ENCODE measurements at places on chromosomes 7 and 10.

GRCh38 chr10:110495731-110496552 is 1.8 kb upstream of the DUSP5 start:
- peak; percentile 51 for DNase-seq

DNA sequence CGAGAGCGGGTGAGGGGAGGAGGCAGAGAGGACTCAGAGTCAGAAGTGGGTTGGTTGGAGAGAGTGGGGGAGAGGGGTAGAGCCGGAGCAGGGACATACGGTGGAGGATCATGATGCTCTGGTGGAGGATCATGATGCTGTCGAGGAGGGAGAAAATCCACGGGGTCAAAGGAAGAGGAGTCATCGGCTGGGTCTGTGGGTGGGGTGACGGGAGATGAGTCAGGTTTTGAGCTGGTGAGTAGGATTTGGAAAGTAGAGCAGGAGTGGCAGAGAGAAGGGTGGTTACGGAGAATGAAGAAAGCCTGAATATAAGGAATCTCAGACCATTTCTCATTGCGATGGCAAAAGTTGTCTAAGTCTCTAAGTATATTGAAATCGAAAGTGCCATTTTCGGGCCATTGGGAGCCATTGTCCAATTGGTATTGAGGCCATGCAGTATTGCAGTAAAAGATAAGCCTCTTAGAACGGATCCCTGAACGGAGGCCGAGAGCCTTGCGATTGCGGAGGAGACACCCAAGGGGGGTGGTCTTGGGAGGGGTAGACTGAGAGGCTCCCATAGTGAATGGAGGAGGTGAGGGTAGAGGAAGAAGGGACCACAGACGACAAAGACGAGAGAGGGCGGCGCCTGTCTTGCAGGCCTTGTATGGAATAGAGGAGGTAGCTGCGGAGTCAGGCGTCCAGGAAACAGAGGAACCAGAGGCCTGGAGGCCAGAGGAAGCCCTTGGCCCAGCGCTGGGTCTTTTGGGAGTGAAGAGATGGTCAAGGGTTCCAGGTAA is 23.8 kb downstream of the SCIN start:
- DNase-seq: no peak

DNA sequence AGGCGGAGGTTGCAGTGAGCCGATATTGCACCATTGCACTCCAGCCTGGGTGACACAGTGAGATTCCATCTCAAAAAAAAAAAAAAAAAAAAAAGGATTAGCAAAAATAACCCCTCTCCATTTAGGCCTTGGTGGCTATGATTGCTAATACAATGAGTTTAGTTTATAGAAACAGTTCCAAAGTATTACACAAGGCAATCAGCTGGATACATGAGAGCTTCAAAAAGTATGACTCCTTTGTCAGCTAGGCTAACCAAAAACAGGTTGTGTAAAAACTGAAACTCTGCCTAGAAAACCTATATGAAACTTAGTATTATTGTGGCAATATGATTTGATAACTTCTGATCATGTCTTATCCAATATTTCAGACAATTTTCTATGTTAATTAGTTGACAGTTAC is 57.2 kb downstream of the SUGCT start:
- DNase-seq: no peak

GRCh38 chr10:277963-278362 is 142.7 kb downstream of the ZMYND11 start:
- no peak for DNase-seq

DNA sequence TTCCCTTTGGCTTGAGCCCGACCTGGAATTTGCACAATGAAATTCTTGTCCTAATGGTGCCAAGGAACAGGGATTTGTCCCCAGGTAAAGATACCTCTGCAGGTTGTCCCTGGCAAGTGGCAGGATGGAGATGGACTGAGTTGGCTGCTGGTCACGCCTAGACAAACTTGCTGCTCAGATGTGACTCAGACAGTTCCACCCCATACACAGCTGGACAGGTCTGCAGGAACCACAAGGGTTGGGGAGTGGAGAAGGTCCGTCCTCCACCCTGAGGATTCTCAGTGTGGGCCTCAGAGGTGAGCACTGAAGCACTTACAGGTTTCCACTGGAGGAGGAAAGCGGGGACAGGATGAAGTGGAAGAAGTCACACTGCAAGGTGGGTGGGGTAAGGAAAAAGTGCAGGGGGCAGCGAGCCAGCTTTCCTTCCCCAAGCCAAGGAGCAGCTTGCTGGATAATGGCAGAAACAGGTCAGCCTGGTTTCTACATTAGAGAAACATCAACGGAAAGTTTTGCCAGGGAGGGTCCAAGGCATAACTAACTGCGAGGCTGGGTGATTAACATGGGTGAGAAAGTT is 20.5 kb downstream of the ITPRIP start:
- no peak for DNase-seq

GRCh38 chr10:91043173-91043910 is 122.5 kb upstream of the ANKRD1 start:
- DNase-seq: no peak

DNA sequence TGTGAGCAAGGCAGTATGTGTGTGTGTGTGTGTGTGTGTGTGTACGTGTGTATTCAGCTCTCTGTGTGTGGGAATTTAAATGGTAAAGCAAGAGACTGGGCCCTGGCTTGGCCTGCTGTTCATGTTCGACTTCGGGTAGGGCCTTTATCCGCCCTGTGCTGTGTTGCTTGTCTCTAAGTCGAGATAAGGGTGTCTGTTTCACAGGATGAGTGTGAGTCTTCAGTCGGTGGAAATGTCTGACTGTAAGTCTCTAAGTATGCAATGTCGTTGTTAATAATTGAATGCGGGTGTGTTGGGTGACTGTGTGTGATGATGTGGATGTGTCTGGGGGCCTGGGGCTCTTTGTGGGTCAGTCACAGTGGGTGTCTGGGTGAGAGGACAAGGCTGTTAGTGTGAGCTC is 34.8 kb downstream of the HIF1AN start:
- no peak for DNase-seq

GRCh38 chr10:12259988-12260387 is 64.0 kb downstream of the CDC123 start:
- DNase-seq: no peak

DNA sequence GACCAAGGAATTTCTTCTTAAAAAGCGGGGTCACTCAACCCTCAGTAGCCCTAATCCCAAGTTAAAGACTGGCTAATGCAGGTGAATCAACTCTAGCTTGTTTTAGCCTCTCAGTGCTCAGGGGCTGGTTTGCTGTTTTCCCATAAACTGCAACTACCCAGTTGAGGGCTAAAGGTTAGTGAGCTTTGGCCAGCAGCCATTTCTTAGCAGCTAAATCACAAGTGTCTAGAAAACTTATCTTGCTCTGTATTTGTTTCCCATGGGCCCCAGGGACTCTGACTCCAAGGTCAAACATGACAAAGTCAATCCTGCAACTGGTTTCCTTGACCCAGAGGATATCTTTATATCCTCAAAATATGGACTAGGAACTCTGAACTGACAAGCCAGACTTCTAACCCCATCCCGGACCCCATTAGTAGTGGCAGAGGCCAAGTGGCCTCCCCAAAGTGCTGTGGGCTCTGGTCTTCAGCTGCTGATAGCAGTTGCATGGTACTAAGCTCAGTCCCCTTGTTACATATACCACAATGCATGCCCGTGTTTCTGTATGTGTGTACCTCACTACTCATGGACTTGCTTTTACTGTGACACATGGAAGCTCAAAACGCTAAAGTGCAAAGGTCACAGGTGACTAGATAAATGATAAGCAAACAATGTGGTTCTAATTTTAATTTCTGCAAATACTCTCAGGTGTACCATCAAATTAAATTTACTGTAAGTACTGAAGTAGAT is 793.0 kb upstream of the IGFBP3 start:
- DNase-seq: no peak

- no peak for DNase-seq
These were observed 18.9 kb upstream of the ZNF138 start for GRCh38 chr7:64775289-64775688.

GRCh38 chr7:127638197-127638596 is 13.8 kb upstream of the SND1 start:
- DNase-seq: no peak

DNA sequence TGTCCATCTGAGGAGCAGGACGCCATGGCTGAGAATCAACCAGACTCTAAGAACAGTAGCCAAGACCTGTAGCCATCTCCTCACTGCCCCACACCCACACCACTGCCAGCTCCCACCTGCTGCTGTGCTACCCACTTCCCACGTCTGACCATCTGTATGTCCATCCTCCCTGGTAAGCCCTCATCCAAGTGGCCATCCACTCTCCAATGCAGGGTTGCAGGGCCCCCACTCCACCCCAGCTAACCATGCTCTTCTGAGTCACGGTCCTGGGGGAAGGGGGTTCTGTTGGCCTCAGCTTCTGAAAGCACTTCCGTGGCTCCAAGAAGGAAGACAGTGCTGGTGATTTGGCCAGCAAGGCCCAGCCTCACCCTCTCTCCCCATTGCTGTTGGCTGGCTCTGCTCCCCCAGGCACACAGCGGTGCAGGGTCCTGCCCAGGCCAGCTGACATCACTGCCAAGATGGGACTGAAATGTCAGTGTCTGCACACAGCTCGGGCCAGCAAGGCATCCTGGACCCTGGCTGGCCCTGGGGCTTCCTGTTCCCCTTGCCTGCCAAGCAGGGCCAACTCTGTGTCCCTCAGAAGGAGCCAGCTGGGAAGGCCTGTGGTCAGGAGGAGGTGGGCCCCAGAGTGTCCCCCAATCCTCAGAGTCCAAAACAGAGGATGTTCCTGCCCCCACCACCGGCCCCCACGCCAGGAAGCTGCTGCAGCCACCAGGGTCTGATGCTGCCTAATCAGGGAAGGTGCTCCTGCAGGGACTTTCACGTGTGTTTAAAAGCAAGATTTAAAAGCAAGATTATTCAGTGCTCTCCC is 17.5 kb downstream of the RASGEF1A start:
- no peak for DNase-seq

DNA sequence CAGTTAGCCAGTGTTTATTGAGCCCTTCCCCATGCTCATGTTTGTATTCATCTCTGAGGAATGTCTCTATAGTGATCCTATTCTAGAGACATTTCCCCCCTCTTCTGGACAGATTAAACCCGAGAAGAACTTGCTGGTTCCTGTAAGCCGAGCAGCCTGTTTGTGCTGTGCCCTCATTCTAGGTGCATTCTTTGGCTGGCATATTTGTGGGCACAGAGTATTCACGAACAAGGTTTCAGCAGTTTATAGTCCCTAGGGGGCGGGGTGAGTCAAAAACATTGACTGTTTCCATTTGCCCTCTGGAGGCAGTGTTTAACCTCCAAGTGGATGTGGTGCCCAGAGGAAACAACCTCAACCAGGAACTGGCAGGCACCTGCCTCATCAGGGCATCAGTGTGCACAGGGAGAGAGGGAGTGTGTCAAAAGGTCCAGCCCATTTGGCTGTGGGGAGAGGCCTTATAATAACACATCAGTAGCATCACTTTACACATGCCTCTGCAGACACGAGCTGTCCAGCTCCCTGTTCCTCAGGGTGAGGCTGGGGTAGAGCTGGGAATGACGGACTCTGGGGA is 273.3 kb upstream of the LRGUK start:
- no peak for DNase-seq

- DNase-seq: no peak
These were observed 34.6 kb downstream of the ANKRD7 start for GRCh38 chr7:118259115-118259514.

GRCh38 chr7:103127006-103127405 is 21.9 kb downstream of the NAPEPLD start:
- no peak for DNase-seq

DNA sequence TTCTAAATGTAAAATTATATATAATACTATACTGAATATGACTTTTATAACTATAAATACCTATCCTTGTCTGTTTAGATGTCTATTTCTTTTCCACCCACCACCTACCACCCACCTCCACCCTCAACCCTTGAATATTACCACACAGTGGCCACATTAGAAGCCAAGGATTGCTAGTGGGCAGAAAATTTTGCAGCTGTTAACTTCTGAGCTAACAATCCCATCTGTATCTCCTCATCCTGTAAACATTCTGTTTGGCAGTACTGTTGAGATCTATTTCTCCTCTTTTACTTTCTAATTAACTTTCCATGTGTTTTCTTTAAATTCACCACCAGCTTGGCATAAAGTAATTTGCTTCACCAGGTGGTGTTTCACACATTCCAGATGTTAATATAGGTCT is 281.1 kb upstream of the BMPER start:
- no peak for DNase-seq

- no peak for DNase-seq
These were observed 5.1 kb upstream of the SH2D4B start for GRCh38 chr10:80532571-80532970.

- DNase-seq: no peak
These were observed 26.3 kb downstream of the DNMBP start for GRCh38 chr10:99983280-99983988.

DNA sequence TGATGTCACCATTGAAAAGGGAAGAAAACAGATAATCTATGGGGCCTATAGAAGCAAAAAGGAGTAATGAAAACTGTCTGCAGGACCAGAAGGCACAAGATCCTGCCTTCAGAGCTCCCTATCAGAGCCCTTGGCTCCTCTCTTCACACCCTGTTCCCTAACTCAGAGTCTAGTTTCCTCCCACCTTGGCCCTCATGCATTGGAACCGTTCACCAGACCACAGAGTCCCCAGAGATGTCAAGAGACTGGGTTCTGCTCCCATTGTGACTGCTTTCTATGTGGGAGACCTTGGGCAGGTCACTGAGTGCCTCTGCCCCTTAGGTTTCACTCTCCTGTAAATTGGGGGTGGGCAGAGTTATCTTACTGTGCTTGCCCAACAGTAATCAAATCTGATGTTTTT is 80.1 kb upstream of the RPA3 start:
- no peak for DNase-seq

GRCh38 chr7:87416682-87417587 is 58.5 kb downstream of the ABCB4 start:
- peak; percentile 23 for DNase-seq

- DNase-seq: no peak
These were observed 20.5 kb downstream of the GLCCI1 start for GRCh38 chr7:7989133-7989532.

DNA sequence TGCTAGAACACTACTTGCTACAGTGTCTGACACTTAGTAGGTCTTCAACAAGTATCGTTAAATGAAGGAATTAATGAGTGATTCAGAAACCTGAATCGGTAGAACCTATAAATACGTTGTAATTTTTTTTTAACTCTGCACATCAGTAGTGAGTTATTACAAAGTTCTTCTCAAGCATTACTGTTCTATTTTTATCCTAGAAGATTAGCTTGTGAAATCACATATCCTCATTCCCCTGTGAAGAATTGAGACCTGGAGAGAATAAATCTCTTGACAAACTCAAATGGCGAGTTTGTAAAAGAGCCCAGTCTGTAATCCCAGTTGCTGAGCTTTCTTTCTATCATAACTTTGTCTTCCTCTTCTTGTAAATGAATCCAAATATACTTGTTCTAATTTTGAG is 34.7 kb downstream of the HYAL4 start:
- no peak for DNase-seq

GRCh38 chr7:130292682-130293257 is at the start of gene CPA4:
Gene CPA4 (plus strand): TSS chr7:130293161. CDS start chr7:130293181, 20 bp downstream.
- DNase-seq: no peak

DNA sequence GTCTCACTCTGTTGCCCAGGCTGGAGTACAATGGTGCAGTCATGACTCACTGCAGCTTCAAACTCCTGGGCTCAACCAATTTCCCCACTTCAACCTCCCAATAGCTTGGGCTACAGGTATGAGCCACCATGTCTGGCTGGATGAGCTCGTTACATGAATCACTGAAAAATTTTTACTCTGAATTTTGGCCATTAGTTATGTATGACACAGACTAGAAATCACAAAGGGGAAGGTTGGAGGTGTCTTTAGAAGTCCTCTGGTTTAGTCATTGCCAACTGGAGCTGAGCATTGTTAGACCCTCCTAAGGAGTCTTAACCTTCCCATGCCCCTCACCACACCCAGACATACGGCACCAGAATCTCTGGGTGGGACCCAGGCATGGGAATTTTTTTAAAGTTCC is 34.7 kb downstream of the SVIL start:
- no peak for DNase-seq

GRCh38 chr7:38753347-38753746 is 122.2 kb upstream of the AMPH start:
- no peak for DNase-seq
